ENCODE measurements at places on chromosomes 1 and 21. TPM values are rescaled to one million over a fixed set of nuclear protein-coding genes. Genes with fewer than 3 reads are reported as not detected.

- DNase-seq, result no peak
Observed at GRCh38 chr21:38525454-38525853, 27.2 kb upstream of the ERG start.

DNA sequence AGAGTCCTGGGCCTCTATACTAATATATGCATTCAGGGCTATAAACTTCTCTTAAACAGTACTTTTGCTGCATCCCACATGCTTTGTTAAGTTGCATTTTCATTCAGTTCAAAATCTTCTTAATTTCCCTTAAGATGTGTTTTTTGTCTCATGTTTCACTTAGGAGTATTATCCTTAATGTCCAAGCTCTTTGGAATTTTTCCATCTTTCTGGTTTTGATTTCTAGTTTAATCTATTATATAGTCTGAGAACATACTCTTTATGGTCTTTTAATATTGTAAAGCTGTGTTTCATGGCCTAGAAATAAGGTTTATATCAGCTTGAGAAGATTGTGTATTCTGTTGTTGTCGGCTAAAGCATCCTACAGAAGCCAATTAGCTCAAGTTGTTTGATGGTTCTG, 1041.8 kb downstream of the PLA2G4A start:
- no peak for DNase-seq

DNA sequence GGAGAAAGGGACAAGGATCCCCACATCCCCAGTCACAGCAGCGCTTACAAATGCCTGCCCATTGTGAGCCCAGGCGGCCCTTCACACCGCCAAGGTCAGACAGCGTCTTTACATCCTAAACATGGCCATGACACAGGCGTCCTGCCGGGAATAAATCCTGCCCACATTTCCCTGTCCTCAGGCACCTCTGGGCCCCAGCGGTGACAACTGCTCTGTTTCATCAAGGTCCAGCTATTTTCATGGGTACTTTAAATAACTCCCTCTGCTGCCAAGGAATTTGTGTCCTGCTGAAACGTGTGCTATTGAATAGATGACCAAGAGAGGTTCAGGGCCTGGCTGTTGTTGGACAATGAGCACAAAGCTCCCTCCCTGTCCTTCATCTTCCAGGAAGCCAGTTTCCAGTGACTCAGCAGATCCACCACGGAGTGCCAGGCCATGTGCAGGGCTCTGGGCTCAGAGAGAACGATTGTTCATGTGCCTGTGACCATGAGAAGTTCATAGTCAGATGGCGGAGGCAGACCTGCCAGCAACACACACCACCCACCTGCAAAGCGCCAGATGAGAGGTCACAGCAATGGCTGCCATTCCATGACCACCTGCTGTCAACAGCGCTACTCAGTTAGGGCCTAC, 195.8 kb downstream of the MATN1 start:
- DNase-seq, result no peak

Gene FCMR
- total RNA-seq, result 0.92 TPM

Gene SLC45A3
- total RNA-seq, result 2.0 TPM

Gene DCDC2B
- not detected for total RNA-seq

Gene ARHGEF10L
- total RNA-seq, result 58.7 TPM
